Naive thymus-derived CD8-positive, alpha-beta T cell (primary cell): ENCODE measurements at places on chromosomes 13 and 19.

- DNase-seq: no peak
Measured at GRCh38 chr19:46917002-46917401, 56.2 kb downstream of the ARHGAP35 start.

DNA sequence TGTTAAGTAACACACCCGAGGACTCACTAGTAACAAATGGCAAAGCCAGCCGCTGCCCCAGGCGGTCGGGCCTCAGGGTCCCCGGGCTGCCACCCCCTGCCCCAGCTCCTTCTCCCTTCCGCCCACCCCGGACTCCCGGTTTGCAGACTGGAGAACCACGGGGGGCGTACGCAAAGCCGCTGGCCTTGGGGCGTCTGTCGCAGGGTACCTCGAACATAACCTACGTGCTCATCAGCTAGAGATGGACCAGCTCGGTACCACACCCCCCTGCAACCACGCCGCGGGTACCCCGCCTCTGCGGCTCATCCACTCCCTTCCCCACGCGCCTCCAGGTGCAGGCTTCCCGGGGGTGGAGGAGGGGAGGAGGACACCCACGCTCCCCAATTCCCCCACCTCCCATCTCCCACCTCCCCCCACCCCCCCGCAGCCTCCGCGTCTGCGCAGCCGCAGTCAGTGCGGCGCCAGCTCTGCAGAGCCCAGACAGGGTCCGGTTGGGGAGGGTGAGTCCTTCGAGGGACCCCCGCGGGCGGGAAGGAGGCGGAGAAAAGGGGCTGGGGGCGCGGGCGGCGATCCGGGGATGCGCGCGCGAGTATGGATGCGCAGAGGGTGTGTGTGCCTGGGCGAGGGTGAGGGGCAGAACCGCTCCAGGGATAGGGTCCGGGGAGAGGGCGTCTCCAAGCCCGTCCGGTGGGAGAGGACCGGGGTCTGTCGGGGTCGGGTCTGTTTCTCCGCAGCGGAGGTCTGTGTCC, at the start of gene SMIM17:
TSS of gene SMIM17 (plus strand) at position 449 of the 749 bp plus-strand sequence. CDS start 2,509 bp downstream, outside the sequence.
- DNase-seq: no peak

DNA sequence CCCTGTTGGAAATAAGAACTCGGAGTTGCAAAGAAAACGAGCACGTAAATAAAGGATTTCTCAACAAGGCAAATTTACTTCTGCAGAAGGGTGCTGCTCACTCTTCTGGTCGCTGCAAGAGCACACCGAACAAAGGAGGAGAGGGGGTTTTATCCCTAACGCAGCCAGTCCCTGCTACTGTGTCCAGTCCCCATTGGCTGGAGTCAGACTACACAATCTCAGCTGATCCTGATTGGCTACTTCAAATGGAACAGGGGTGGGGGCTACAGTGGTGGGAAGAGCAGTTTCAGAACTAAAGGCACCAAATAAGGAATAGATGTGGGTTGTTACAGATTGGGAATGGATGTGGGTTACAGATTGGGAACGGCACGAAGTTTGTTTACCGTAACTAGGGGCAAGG, 63.9 kb upstream of the MCF2L start:
- no peak for DNase-seq

GRCh38 chr13:31264151-31264550, 64.4 kb downstream of the B3GLCT start:
- no peak for DNase-seq

DNA sequence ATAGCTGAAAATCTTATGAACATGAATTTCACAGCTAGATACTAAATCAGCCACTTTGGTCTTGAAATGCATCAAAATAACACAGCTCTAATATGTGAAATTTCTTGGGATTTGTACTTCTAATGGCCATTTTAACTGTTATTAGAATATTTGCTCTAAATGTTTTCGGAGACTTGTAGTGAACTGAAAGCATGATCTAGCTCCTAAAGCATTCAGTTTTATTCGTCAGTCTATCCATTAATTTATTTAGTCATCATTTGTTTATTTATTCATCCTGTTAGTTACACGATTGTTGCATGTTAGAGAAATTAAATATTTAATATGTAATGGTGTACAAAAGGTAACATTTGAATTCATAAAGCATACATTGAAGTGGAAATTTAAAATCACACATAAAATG, 1132.7 kb downstream of the SLITRK1 start:
- no peak for DNase-seq

- DNase-seq: no peak
Measured at GRCh38 chr13:75637181-75637750, 1.1 kb downstream of the LMO7 start.

DNA sequence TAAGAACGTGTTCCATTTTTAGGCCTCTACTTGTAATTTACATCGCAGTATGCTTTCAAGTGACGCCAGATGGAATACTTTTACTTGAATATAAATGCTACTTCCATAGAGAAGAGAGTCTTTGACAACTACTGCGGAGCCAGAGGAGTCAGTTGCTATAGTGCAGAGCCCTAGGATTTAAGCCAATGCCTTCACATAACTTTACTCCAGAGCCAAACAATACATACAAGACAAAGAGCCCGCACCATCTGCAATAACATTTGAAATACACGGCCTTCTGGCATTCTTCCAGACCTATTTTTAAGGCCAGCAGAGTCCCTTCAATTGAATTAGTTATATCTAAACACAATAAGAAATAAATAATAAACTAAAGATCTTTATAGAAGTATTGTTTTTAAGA, 59.4 kb downstream of the XPO4 start:
- DNase-seq: no peak

DNA sequence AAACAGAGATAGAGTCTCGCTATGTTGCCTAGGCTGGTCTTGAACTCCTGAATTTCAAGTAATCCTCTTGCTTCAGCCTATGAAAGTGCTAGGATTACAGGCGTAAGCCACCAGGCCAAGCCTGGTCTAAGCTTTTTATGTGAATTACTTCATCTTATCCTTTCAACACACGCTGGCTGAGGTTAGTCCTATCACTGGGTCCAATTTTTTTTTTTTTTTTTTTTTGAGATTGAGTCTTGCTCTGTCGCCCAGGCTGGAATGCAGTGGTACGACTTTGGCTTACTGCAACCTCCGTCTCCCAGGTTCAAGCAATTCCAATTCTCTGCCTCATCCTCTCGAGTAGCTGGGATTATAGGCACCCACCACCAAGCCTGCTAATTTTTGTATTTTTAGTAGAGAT, 10.4 kb downstream of the MYO1F start:
- no peak for DNase-seq

GRCh38 chr13:30159446-30159839, 147.9 kb downstream of the KATNAL1 start:
- no peak for DNase-seq

- DNase-seq: no peak
Measured at GRCh38 chr19:32265995-32266394, 79.4 kb upstream of the ZNF507 start.

DNA sequence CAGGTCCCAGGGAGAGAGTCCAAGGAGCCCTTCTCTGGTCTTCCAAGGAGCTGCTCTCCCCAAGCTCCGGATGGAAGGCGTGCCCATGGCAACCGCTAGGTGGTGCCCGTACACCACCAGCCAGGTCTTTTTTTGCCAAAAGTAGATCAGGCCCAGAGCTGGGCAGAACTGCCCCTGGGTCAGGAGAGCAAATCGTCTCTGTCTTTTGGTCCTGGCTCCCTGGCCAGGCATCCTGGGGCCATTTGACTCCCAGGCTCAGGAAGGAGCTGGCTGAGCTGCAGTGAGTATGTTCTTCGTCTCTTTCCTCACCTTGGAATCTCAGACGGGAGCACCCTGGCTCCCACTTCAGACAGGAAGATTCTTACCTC, 24.6 kb upstream of the BCL3 start:
- DNase-seq: peak; percentile 78

- no peak for DNase-seq
Measured at GRCh38 chr13:81686877-81687276, 1346.0 kb upstream of the SPRY2 start.

GRCh38 chr19:50461066-50461875, 15.0 kb upstream of the EMC10 start:
- peak; percentile 31 for DNase-seq

- no peak for DNase-seq
Measured at GRCh38 chr13:93797463-93797862, 570.9 kb downstream of the GPC6 start.

GRCh38 chr19:45057444-45057843, 18.6 kb downstream of the CLASRP start:
- DNase-seq: no peak

DNA sequence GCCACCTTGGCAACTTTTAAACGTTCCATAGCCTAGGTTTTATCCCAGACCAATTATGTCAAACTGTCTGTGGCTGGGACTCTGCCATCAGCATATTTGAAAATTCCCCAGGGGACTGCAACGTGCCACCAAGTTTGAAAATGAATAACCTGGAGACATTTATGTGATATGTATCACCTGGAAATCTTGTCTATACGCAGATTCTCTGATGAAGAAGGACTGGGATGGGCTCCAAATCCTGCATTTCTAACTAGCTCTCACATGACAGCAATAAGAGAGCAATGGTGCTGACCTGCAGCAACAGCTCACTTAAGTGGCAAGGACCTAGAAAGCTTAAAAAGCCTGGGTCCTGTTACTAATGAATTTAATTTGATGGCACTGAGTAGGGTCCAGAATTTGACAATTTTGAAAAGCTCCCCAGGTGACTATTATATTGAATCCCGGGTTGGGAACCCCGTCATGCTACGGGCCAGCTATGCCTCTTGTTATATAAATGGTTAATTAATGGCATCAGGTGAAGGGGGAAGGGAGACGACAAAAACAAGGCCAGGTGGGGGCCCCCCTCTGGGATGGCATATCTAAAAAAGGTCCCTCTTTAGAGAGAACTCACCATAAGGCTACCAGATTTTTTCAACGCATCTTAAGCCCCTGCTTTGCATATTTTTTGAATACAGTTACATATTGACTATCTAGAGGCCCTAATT, 213.7 kb downstream of the ZIC5 start:
- DNase-seq: no peak
